ENCODE measurements at places on chromosomes 6 and 20.
A peak's percentile ranks its signal among the peaks of the same experiment; 100 is the strongest.

DNA sequence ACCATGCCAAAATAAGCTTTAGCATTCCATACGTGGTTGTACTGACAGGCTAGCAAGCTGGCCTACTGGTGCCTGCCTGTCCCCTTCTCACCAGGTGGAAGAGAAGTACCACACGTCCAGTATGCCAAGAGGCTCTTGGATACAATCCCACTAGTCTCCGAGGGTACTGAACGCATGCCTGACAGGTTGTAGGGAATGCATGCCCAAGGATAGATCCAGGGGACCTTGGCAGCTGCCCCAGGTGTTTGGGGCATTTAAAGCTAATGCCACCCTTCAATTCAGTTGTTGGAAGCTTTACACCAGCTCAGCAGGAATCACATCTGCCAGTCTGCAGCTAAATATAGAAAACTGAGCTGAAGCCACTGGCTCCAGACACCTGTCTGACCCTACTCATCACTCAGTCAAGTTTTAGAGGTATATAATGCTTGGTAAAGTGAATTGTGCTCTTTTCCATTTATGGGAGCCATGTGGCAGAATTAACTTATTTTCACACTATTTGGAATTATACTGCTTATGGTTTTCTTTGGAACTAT, 4.9 kb downstream of the TUBB2B start:
- DNase-seq, result no peak

- DNase-seq, result no peak
These were observed 17.0 kb downstream of the ADGRB3 start for GRCh38 chr6:68652117-68652536.

DNA sequence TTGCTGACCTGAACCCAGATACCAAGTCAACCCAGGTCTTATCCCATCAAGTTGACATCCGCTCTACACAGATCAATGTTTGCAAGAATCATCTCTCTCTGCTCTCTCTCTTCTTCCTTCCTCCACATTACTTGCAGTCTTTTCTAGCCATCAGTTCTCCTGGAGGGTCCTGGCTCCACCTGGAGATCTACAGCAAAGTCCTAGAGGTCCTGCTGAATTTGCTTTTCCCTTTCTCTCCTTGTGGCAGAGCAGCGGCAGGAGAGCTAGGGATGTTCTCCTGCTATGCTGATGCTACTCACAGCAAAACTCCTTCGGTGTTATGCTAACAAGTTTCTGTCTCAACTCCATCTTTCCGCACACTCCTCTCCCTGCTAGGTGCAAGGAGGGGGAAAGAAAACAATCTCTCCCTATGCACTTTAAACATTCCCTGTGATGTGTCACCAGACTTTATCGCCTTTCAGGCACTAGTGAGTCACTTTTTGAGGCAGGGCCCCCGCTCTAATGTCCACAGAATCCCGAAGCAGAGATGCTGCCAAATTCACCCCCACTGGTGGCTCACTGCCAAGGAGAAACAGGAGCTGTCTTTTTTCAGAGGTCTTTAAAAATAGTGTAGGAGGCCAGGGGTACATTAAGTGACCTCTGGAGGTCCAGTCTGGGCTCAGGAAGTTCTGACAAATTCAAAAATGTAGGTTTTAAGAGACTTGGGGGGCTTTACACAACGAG, 62.6 kb downstream of the FAM50B start:
- DNase-seq, result no peak

- DNase-seq, result no peak
These were observed 316.7 kb upstream of the TBX18 start for GRCh38 chr6:85081102-85081501.

GRCh38 chr20:30511322-30512030, 746.0 kb upstream of the DEFB115 start:
- no peak for DNase-seq

DNA sequence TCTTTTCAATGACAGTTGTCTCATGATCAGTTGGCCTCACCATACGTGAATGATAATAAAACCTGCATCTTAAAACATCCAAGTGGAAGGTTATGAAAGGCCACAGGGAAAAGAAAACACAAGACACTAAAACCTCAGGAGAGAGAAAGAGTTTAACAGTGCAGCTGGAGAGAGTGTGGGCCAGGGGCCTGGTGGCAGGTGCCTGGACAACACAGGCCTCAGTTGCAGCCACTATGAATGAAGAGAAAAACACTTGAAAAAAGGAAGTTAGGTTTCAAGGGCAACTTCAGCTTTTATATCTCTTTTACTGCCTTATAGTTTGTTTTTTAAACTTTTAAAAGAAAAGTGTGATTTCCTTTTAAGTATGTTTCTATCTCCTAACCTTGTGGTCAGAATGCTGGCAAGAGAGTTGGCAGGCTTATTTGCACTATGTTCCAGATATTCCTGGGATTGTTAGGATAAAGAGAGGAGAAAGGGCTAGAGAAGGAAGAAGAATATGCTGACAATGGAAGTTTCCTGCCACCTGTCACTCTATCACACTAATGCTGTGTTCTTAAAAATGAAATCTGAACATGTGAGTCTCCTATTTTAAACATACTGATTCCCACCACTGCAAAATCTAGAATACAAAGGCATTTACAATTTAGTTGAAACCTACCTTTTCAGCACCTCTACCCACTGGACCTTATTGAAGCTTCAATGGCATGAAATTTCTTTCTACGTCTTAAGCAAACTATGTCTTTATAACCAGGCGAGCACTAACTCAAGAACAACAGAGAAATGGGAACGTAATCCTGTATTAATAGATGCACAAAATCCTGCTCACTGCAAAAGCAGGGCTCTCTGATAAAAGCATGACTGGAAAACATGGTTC, 222.4 kb downstream of the CD83 start:
- no peak for DNase-seq

DNA sequence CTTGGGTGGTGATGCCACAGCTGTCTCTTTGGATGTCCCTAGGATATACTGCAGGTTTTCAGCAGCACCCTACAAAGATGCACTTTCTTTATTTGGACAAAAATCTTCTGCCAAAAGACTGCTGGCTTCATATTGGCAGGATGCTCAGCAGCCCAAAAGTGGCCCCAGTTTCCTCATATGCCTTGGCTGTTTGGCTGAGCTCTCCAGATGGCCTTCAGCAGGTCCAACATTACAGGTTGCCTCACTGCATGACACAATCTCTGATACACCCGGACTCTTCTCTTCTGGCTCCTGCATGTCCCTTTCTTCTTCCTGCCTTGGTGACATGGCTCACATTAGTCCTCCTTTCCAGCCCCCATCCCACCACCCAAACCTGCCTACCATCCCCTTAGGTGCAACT, 323.7 kb upstream of the CDH4 start:
- no peak for DNase-seq

- no peak for DNase-seq
These were observed 3.1 kb downstream of the SRMS start for GRCh38 chr20:63544241-63544957.

DNA sequence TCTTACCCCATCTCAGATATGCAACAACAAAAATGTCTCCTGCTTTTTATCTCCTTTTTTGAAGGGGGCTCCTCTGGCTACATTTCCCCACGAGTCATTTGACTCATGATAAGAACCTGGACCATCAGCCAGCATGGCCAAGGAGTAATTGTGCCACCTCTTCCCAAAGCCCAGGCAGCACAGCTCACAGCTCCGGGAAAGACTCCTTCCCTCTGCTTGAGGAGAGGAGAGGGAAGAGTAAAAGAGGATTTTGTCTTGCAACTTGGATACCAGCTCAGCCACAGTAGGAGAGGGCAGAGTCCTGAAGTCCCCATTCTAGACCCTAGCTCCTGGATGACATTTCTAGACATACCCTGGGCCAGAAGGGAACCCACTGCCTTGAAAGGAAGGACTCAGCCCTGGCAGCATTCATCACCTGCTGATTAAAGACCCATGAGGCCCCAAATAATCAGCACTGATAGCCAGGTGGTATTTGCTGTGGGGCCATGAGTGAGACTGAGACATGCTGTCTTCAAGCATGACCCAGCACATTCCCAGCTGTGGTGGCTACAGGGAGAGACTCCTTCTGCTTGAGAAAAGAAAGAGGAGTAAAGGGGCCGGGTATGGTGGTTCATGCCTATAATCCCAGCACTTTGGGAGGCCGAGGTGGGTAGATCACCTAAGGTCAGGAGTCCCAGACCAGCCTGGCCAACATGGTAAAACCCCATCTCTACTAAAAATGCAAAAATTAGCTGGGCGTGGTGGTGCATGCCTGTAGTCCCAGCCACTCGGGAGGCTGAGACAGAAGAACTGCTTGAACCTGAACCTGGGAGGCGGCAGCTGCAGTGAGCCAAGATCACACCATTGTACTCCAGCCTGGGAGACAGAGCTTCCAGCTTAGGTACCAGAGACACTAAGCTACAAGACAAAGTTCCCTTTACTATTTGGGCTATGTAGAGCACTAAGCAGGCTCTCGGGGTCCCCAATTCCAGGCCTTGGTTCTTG, 28.1 kb downstream of the NCOA6 start:
- no peak for DNase-seq

- DNase-seq, result no peak
These were observed 1.9 kb downstream of the PPP1R3D start for GRCh38 chr20:59938221-59938620.

GRCh38 chr6:46138281-46138680, 8.5 kb downstream of the ENPP4 start:
- no peak for DNase-seq

DNA sequence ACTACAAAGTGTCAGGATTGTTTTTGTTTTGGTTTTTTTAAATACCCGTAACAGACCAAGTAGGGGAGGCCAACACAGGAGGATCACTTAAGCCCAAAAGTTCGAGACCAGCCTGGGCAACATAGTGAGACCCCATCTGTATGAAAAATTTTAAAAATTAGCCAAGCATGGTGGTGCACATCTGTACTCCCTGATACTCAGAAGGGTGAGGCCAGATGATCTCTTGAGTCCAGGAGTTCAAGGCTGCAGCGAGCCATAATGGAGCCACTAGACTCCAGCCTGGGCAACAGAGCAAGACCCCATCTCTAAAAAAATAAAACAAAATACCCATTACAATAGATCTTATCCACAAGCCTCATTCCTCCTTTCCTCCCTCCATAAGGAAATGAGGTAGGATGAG, 28.7 kb upstream of the TM9SF4 start:
- DNase-seq, result no peak

GRCh38 chr6:1470040-1470439, 80.7 kb downstream of the FOXF2 start:
- DNase-seq, result no peak

GRCh38 chr6:80433010-80433672, 326.7 kb downstream of the BCKDHB start:
- no peak for DNase-seq

DNA sequence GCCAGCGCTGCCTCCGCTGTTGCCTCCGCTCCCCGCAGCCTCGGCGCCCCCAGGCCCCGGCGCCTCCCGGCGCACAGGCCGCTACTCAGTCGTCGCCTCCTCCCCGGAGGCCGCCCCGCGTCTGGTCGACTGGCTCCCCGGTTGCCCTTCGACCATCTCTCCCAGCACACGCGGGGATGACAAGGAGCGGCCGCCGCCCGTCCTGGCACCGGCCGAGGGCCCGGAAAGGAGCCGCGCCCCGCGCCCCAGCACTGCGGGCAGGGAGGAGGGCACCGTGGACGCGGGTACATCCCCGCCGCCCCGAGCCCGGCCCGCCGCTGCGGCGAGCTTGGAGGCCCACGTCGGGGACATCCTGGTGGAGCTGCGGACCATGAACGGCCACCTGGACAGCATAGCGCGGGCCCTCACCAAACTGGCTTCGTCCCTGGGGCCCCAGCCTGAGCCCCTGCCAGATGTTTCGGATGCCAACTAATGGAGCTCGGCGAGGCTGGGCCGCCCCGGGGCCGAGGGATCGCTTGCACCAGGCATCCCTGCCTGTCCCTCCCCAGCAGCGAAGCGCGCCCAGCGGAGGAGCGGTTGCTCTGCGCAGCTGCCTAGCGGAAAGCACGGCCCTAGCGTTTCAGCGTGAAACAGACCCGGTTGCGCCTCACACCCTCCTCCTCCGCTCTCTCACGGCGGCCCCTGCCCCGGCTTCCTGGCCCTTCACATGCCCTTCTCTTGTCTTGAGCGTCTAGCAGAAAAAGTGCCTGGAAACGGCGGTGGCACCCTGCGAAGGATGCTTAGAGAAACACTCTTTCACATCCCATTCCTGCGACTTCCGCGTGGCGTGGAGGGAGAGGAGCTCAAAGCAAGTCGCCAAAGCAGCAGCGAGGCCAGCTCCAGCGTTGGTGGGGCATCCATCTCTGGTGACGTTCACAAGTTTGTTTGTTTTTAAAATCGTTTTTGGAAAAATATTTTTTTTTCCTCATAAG, 285.8 kb upstream of the SUPT3H start:
- DNase-seq, result peak; percentile 20

GRCh38 chr6:43789447-43789846, 19.4 kb downstream of the VEGFA start:
- no peak for DNase-seq

DNA sequence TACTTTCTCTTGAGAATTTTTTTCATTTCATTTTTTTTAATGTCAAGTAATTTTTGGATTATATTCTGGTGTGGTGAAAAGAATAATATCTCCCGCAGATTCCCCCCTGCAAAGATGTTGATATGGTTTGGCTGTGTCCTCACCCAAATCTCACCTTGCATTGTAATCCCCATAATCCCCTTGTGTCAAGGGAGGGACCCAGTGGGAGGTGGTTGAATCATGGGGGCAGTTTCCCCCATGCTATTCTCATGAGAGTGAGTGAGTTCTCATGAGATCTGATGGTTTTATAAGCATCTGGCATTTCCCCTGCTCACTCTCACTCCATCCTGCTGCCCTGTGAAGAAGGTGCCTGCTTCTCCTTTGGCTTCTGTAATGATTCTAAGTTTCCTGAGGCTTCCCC, 58.7 kb upstream of the PMEPA1 start:
- DNase-seq, result no peak

- DNase-seq, result no peak
These were observed 7.6 kb downstream of the ARFGEF2 start for GRCh38 chr20:48928832-48929725.

DNA sequence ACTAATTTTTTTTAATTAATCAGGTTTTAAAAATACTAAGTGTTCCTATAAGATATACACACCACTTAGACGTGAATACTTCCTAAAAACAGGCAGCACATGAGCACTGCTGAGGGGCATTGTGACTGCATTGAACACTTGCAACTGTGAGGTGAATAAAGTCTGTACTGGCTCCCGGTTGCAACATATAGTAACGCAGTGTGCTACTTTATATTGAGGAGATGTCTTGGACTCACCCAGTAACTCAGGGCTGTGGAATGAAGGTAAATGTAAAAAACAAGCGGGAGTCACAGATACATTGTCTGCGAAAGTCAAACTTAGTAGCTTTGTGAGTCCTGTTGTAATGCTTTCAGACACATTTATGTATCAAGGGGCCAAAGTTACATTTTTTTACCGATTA, 17.0 kb upstream of the HLA-A start:
- no peak for DNase-seq

DNA sequence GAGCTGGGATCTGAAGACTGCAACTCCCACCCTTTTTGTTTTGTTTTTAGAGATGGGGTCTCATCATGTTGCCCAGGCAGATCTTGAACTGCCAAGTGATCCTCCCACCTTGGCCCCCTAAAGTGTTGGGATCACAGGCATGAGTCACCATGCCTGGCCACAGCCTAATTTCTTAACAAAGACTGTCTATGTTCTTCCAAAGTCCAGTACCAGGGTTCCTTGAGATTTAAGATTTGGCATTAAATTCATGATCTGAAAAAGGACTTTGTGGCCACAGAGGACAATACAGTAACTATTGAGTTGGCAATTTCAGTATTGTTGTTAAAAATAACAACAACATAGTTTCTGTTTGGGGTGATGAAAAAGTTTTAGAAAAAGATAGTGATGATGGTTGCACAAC, 28.7 kb upstream of the BEND3 start:
- no peak for DNase-seq

- no peak for DNase-seq
These were observed 36.4 kb downstream of the HLA-DPB1 start for GRCh38 chr6:33112148-33112547.
